Natural killer cell treated with Interleukin-12 subunit alpha and Interleukin-12 subunit beta and Interleukin-15 and Interleukin-18, amount 100 ng/mL, for 72 hours (primary cell): ENCODE measurements at places on chromosomes 5 and 9. TPM values are rescaled to one million over a fixed set of nuclear protein-coding genes. Genes with fewer than 3 reads are reported as not detected.

DNA sequence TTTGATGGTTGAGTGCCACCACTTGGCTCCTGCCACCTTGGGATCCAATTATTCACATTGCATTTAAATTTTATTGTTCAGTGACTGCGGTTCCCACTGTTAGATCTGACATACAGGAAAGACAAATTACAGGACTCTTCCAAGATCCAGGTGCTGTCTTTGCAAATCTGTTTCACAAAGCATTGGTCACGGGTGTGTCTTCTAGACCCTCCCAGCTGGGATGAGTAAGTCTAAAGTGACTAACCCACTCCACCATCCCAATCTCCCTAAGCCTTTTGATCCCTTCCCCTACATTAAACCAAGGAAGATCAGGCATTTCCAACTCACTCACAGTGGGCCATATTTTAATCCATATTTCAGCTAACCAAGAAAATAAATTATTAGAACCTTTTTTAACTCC is 1016.3 kb upstream of the CTNND2 start:
- DNase-seq: no peak

GRCh38 chr9:34929506-34930102 is 28.5 kb upstream of the PHF24 start:
- DNase-seq: no peak

GRCh38 chr9:97299809-97300414 is 7.5 kb upstream of the CCDC180 start:
- DNase-seq: no peak

DNA sequence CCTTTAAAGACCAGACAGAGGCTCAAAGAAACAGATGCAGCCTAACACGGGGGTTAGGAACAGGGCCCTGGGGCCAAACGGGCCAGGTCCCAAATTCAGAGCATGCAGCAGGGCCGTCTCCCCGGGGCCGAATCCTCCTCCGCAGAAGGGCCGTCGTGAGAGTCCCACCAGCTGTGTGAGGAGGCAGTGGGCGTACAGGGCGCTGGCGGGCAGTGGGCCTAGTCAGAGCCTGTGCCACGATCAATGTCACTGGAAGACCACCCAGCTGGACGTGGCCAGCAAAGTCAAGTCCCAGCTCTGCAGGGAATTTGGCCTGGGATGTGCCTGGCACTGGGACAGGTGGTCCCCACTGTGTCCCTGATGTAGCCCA is 15.8 kb upstream of the FCN2 start:
- no peak for DNase-seq

- no peak for DNase-seq
Measured at GRCh38 chr5:77635917-77636640, 2.4 kb downstream of the OTP start.

Gene NELFB
- total RNA-seq: 58.8 TPM

Gene CCDC171
- total RNA-seq: 3.6 TPM

Gene KIF12
- total RNA-seq: not detected

Gene C5orf58
- not detected for total RNA-seq
